ENCODE measurements at places on chromosomes 1 and 21.

GRCh38 chr1:232635778-232636356, 5.9 kb upstream of the SIPA1L2 start:
- DNase-seq: peak; percentile 70

DNA sequence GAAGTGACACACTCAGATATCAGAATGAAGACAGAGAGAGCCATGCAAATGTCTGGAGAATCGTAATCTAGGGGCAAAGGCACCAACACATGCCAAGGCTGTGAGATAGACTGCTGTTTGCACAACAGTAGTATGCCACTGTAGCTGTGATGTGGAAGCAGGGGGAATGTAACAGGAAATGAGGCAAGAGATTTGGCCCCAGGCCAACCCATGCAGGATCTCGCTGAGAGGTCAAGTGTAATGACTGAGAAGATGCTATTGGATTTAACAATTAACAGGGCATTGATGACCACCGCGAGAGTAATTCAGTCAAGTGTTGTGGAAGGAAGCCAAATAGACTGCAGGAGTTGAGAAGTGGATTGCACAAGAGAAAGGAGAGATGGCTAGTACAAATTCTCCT, 107.3 kb upstream of the ST6GALNAC5 start:
- DNase-seq: peak; percentile 3

GRCh38 chr1:234270093-234270492, 103.2 kb upstream of the COA6 start:
- DNase-seq: no peak

DNA sequence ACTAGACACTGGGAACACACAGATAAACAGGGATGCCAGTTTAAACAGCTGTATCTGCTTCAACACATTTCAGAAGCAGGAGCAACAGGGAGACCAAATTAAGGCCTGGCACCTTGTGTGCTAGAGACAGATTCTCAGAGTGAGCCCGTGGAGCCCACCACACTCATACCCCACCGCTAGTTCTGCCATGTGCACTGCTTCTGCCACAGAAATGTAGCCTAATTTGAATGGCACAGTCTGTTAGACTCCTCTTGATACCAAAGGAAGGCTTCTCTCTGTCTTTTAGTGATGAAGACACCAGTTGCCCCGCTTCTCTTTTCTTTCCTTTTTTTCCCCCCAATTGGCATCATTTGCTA, 29.3 kb upstream of the ACP6 start:
- no peak for DNase-seq

DNA sequence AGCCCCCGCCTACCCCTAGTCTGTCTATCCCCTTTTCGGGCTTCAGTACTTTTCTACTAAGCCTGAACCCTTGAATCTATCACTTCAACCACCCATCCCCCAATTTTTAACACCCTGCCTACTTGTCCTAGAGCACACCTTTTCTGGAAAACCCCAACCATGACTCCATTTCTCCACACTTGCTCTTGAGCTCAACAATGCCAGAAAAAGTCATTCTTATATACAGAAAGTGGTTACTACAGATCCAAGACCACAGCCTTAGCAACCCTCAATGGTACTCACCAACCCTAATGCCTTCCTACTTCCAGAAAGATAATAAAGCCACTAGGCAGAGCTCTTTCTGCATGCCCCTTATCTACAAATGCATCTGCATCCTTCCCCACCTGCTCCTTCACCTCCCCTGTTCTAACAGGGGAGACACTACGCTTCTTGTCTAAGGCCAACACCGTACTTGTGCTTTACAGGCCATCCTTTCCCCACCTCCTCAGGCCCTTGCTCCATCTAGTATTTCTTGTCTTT, 41.2 kb downstream of the DMAP1 start:
- DNase-seq: no peak

DNA sequence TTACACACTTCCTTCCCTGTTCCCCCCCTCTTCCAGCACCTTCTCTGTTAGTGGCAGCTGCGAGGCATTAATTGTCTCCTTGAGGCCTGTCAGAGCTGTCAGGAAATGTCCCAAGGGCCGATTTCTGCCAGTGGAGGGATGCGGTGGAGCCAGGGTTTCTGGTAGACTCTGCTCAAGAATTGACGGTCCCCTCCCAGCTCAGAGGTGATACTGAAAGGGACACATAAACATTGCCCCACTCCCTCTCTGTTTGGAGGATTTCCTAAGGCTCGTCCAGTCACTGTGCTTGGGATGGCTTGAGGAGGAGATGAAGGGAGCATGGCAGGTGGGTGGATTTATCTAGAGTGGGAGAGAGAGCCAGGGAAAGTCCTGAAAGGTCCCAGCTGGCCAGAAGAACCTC, 61.4 kb upstream of the CD34 start:
- DNase-seq: no peak

DNA sequence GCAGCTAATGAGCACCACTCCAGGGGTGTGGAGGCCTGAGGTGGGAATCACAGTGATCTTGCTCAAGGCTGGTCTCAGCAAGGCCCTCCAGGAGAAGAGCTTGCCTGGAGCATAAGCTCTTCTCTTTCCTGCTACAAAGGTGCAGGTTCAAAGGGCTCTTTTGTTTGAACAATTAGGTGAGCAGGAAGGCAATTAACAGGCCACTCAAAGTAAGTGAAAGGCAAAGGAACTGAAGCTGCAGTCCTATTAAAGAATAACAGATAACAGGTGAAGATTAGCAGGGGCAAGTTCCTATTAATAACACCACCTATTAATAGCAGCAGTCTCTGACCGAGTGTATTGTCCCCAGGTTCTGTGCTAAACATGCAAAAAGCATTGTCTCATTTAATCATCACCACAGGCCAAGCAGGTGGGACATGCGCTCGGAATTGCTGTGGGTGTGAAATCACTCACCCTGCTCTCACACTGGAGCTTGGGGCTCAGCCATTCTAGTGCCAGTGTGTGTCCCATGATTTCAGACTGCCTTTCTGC, 113.8 kb downstream of the RHOU start:
- DNase-seq: no peak

DNA sequence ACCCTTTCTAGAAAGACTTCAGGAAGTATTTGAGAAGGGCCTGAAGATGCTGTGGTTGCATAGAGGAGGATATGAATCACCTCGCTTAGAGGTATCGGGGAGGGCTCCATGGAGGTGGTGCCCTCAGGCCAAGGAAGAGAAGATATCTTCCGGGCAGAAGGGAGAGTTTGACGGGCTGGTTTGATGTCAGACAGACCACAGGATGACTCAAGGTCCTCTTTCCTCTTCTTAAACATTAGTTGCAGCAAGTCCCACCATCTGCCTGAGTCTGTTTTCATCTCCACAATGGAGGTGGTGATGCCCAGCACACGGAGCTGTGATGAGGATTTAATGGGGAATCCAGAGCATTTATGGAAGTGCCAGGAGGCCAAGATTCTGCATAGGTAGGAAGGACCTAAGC, 25.1 kb upstream of the RUNX3 start:
- peak; percentile 83 for DNase-seq

- no peak for DNase-seq
Measured at GRCh38 chr1:54808443-54809207, 7.5 kb upstream of the TTC22 start.

GRCh38 chr1:59085101-59085500, 211.8 kb upstream of the FGGY start:
- no peak for DNase-seq

DNA sequence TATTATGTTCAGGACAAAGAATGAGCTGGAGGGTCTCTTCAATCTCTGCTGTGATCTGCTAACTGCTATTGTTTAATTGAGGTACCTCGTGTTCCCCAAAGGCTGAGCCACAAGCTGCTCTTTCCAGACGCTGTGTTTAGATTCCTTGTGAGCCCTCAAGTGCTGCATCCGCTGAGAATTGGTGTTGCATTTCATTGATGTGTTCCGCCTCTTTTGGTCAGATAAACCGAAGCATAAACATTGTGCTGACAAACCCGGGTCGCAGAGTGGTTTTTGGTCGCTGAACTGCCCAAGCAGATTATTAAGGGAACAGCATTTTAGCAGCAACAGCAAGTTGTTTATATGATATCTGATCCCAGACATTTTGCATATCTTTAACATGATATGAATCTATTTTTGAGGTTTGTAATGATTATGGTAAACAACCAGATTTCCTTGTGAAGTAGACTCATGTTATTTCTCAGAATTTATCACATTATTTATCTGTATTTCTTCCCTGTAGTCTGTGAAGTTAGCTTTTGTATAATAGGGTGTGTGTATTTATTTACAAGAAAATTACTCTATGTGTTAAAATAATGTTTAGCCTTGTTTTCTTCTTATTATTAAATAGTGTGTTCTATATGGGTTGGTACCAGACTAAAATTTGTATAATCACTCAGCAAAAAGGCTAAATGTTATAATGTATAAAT, 217.2 kb upstream of the C1orf105 start:
- peak; percentile 19 for DNase-seq

- DNase-seq: no peak
Measured at GRCh38 chr1:53517109-53517508, 57.9 kb downstream of the DMRTB1 start.

GRCh38 chr1:98897479-98897878, 107.2 kb downstream of the PLPPR5 start:
- DNase-seq: no peak

- peak; percentile 77 for DNase-seq
Measured at GRCh38 chr1:21534674-21535378, 25.6 kb downstream of the ALPL start.

All from IMR-90 (cell line).